ENCODE measurements at places on chromosomes 12 and 14.

DNA sequence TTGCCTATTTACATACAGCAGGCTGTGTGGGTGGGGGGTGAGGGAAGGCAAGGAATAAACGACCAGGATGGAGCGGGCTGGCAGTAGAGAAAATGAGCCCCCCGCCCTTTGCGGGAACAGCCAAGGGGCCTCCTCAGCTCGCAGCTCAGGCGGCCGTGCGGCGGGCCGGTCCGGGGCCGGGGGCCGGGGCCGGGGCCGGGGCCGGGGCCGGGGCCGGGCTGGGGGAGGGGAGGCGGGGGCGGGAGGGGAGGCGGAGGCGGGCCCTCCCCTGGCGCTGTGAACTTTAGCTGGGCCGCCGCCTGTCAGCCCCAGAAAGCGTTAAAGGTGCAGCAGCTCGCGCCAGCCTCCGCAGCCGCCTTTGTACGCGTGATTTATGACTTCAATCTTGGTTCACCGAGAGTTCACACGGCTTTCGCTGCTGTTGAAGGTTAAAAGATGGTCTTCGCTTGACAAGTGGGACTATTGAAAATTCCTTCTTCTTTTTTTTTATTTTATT is 28.8 kb downstream of the HOXC4 start:
- DNase-seq = no peak

DNA sequence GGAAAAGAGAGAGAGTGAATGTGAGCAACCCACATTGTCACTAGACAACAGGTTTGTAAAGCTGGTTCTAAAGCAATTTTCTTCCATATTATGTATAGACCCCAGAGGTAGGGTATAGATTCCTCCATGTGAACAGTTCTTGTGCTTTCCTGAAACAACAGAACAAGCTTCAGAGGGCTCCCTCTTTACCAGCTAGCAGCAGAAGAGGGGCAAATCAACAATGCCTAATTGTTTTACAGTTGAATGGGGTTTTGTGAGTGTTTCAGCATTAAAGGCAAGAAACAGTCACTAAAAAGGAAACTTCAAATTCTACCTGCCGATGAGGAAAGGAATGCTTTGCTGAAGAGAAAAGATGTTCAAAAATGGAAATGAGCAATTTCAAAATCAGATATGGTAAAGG is 341.2 kb upstream of the KITLG start:
- DNase-seq = no peak

DNA sequence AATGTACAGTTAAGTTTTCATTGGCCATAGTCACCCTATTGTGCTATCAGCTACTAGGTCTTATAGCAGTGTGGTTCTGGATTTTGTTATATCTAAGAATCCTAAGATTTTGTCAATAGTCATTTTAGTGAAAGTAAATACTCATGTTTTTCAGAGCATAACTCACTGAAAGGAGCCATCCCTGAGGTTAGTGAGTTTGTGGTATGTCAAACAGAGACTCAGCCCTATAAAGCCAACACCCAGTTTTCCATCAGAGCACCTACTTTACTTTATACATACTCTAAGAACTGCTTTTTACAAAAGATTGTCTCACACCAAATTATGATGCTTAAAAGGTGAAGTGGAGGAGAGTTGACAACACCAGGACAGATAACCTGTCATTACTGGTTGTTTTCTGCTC is 686.3 kb upstream of the LRFN5 start:
- DNase-seq = no peak

- DNase-seq = no peak
Observed at GRCh38 chr12:111642681-111643426, 42.9 kb downstream of the BRAP start.

- DNase-seq = peak; percentile 65
Observed at GRCh38 chr12:58346032-58346632, 404.8 kb downstream of the ATP23 start.

DNA sequence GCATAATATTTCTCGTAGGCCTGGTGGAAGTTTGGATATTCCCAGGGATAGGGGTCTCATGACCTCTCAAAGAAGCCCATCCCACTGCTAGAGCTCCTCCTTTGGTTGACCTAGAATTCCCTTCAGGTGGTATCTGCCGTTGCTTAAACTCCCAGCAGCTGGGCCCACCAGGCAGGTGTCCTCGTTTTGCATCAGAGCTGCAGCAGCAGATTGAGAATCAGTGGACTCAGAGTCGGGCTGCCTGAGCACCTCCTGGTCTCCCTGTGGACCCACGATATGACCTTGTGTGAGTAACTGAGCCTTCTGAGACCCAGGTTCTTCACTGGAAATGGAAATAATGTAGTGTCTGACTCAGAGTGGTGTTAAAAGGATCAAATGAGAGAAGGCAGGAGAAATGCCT is 132.7 kb downstream of the PAPOLA start:
- no peak for DNase-seq

DNA sequence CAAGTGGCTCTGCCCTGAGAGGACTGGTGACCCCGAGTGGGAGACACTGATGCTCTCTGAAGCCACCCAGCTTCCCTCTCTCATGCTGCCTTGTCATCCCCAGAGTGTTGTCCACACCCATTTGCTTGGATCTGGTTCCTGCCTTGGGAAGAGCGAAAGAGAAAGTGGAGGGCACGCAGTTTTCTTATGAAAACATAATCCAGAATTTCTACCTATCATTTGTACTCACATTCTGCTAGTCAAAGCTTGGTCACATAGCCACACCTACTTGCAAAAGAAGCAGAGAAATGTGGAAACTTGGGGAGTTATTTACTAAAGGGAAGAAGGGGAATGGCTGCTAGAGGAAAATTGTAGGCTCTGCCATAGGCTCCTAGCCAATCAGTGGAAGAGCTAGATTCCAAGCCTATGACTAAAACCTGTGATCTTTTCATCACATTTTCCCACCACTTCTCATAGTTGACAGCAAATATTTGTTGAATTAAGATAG is 326.3 kb downstream of the ZFP36L1 start:
- no peak for DNase-seq

- no peak for DNase-seq
Observed at GRCh38 chr12:50529345-50529744, 24.6 kb downstream of the DIP2B start.

DNA sequence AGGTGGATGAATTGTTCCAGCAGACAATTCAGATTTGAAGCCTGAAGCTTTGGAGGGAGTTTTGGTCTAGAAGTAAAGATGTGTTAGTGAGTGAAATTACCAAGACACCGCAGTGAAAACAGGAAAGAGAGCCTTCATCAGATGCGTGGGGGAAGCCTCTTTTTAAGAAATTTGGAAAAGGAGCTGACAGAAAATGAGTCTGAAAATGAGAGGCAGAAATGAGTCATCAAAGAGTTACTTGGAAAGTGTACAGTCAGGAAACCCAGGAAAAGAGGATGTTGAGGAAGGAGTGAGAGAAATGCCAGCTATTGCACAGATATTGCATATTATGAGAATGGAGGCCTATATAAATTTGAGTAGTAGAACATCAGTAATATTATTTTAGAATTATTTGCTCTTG is 520.7 kb downstream of the NRXN3 start:
- no peak for DNase-seq

GRCh38 chr12:50615907-50616296 is 111.1 kb downstream of the DIP2B start:
- DNase-seq = no peak

GRCh38 chr14:72008666-72009065 is 76.4 kb downstream of the RGS6 start:
- DNase-seq = no peak

- DNase-seq = no peak
Observed at GRCh38 chr14:94111276-94112095, 950 bp downstream of the IFI27 start.

GRCh38 chr12:32595251-32595650 is 83.8 kb upstream of the DNM1L start:
- no peak for DNase-seq

DNA sequence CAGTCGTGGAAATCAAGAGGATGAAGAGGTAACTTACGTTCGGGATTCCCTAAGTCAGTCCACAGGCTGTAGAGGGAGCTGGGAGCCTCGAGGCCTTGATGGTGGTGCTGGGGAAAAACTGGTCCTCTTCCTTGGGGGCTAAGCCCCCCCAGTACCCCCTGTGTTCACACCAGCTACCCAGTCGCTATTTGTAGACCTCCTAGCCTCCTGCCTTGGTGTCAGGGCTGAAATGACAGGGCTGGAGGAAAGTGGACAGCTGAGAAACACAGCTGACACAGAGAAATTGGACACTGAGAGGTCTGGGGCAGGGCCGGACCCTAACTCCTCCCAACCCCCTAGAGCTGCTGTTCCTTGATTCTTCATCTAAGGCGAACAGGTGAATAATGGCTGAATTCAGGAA is at the start of gene STAC3:
Gene STAC3 (minus strand): TSS at position 232 of the 400 bp plus-strand sequence. CDS start 1,551 bp downstream, outside the sequence.
- DNase-seq = no peak

DNA sequence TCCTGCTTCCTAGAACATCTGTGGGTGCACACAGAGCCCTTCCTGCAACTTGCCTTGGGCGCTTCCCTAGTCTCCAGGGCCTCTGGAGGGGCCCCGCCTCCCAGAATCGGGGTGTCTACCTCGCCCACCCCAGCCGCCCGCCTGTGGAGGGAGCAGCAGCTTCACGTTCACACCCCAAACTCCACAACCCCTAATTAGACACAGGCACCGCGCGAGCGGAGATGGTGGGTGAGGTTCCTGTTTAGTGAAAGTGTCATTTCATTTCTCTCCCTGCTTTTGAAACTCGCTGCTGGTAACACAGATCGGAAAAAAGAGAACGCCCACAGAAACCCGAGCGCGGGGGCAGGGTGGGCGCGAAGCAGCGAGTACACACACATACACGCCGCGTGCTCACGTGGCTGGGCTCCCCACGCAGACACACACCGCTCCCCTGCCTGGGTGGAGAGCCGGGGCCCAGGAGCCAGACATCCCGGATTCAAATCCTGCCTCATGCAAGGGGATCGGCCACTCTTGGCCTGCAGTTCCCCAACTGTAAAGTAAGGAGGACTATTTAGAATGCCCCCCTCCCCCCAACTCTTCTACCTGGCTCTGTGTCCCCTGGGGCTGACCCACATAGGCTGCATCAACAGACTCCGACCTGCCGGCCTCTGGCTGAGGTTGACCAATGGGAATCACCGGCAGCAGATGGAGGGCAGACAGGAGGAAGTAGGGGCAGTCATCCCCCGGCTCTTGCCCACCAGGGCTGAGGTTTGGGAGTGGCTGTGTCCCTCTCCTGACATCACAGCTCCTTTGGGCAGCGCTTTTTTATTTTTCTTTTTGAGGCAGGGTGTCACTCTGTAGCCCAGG is 79.2 kb upstream of the NCOR2 start:
- DNase-seq = no peak

- DNase-seq = no peak
Observed at GRCh38 chr12:63206909-63207308, 55.9 kb upstream of the AVPR1A start.

DNA sequence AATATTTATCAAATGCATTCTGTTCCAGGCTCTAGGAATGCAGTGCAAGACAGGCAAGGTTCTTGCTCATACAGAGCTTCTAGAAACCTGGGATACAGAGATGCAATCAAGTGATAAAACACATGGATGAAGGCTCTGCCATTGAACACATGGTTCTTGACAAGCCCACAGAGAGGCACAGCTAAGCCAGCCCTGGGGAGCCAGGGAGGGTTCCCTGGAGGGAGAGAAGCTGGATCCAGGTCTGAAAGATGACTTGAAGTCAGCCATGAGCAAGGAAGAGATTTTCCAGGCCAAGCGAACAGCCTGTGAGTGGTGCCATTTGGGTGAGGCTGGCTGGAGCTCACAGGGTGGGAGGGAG is 66.2 kb downstream of the IRF2BPL start:
- DNase-seq = no peak
